Neural crest cell (in vitro differentiated cells): ENCODE measurements at places on chromosomes 1 and 21.

DNA sequence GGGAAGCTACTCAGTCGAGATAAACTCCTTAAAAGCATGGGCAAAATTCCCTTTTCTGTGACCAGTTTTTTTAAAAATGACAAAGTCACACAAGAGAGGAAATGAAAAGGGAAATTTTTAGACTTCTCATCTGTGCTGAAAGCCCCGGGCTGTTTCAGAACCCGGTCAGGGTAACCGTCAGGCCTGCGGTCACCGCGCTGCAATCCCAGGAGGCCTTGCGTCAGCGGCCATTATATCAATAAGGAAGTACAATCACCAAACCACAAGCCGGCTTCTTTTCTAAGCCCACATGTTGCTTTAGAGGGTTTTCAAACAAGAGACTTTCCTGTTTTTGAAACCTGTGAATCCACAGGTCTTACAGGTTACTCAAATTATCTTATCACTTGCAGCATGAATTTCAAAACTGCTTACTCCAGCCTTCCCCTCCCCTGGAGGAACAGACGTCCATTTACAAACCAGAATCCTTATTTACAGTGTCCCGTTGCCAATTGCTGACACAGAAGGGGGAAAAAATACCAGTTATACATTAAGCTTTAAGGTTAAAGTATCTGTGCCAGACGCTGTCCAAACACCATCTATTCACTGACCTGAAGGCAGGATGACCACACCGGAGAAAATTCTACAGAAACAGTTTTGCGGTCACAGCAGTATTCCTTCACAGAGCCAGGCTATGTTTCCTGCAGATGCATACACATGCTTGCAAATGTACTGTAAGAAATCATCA, 165.3 kb downstream of the TOMM20 start:
- no peak overlapping the region for H3K4me3 ChIP-seq
- H3K27me3 ChIP-seq: no peaks in the 10 kb centered on the region
- H3K4me1 ChIP-seq: peaks cover 42% of the 10 kb centered on the region
- H3K27ac ChIP-seq: no peak overlapping the region
- no peak for DNase-seq
- no peaks in the 10 kb centered on the region for H3K36me3 ChIP-seq

- peaks cover 25% of the 10 kb centered on the region for H3K4me1 ChIP-seq
- H3K36me3 ChIP-seq: peaks cover 2% of the 10 kb centered on the region
- no peak for DNase-seq
- H3K4me3 ChIP-seq: peak overlapping the region; percentile 92
Measured at GRCh38 chr1:11273595-11274234, 717 bp downstream of the UBIAD1 start.

GRCh38 chr1:19345391-19345790, 33.3 kb downstream of the SLC66A1 start:
- H3K27ac ChIP-seq: no peak overlapping the region
- no peak for DNase-seq
- H3K27me3 ChIP-seq: no peaks in the 10 kb centered on the region
- H3K36me3 ChIP-seq: peaks cover 3% of the 10 kb centered on the region
- H3K4me1 ChIP-seq: peaks cover 10% of the 10 kb centered on the region

DNA sequence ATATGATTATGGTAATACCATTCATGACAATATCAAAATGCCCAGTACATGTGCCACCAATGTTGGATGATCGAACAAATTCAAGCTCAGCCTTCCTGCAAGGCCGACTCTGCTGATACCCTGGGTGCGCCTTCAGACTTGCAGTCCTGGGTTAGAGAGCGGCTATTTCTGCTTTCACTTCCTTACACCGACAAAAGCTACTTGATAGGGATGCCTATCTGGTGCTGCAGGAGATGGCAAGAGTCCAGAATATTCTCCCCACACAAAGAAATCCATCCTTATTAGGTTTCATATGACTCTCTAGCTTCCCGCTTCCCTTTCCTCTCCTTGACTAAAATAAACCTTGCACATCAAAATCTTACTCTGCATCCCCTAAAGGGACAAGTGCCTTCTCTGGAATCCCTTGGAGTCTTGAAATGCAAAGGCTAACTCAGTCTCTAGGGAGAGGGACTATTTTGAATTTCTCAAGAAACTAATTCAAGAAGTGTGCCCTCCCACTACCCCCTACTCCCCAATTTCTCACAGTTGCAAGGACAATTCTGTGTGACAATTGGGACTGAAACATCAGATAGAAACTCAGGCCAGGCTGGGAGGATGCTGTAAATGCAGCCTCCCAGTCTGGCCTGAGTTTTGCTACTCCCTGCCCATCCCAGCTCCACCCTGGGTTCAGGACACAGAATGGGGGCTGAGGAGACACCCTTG, 103.1 kb upstream of the USP24 start:
- no peaks in the 10 kb centered on the region for H3K4me1 ChIP-seq
- H3K27ac ChIP-seq: no peak overlapping the region
- H3K36me3 ChIP-seq: no peaks in the 10 kb centered on the region
- no peak overlapping the region for H3K4me3 ChIP-seq
- no peaks in the 10 kb centered on the region for H3K27me3 ChIP-seq

DNA sequence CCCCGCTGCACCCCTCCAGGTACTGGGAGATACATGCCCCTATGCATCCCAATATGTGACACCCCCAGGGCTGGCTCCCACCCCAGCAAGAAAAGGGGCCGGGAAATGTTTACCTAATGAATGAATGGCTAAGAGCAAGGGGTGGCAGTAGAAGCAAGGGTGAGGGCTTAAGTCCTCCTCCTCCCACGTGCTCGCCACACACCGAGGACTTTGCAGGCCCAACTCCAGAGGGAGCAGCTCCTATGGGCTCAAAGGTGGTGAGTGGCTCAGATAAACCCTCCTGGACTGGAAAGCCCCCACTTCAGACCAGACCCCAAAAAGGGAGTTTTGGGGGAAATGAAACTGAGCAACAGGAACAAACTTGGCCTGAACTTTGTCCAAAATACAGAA, 11.4 kb downstream of the SLC45A3 start:
- DNase-seq: peak; percentile 15
- H3K36me3 ChIP-seq: no peaks in the 10 kb centered on the region
- H3K4me3 ChIP-seq: peak overlapping the region; percentile 84
- peaks cover 76% of the 10 kb centered on the region for H3K4me1 ChIP-seq
- no peaks in the 10 kb centered on the region for H3K27me3 ChIP-seq
- peak overlapping the region; percentile 86 for H3K27ac ChIP-seq

- peak overlapping the region; percentile 89 for H3K4me3 ChIP-seq
- H3K36me3 ChIP-seq: peaks cover 3% of the 10 kb centered on the region
- no peak overlapping the region for H3K27ac ChIP-seq
- H3K27me3 ChIP-seq: no peaks in the 10 kb centered on the region
Measured at GRCh38 chr1:162562470-162562828, 927 bp downstream of the UAP1 start.

DNA sequence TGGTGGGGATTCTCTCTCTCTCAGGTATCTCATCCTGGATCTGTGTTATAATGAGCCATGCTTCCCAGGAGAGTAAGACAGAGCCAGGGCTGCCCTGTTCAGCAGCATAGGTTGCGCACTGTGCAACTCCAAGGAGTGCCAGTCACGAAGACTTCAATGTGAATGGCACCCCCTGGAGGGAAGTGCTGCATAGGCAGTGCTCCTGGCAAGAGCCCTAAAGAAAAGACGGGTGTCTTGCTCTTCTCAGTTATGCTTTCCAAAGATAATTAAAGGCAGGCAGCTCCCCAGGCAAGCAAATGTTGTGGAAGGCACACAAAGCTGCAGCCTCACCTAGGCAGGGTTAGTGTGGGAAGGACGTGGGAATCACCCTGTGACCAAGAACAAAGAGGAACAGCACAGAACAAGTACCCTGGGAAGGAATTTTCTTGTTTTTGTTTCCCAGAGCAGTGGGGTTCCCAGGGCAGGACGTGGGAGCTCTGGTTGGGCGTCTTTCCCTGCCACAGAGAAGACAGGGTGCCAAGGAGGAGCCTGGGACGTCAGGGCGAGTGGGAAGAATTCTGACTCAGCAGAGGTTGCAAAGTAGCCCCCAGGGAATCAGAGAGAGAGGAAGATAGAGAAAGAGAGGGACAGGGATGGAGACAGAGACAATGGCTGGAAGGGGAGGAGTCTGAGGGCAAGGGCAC, 120.9 kb downstream of the KCNN3 start:
- peaks cover 36% of the 10 kb centered on the region for H3K27me3 ChIP-seq
- peak overlapping the region; percentile 57 for H3K27ac ChIP-seq
- no peak overlapping the region for H3K4me3 ChIP-seq
- no peak for DNase-seq
- H3K4me1 ChIP-seq: peaks cover 34% of the 10 kb centered on the region

- no peak overlapping the region for H3K27ac ChIP-seq
- H3K27me3 ChIP-seq: no peaks in the 10 kb centered on the region
- H3K4me1 ChIP-seq: peaks cover 30% of the 10 kb centered on the region
- no peaks in the 10 kb centered on the region for H3K36me3 ChIP-seq
Measured at GRCh38 chr1:58879464-58879863, 95.6 kb upstream of the JUN start.
